ENCODE measurements at places on chromosomes 5 and 9.
A peak's percentile ranks its signal among the peaks of the same experiment; 100 is the strongest.

- peak; percentile 87 for DNase-seq
Observed at GRCh38 chr5:80184235-80185023, 71.4 kb downstream of the SERINC5 start.

DNA sequence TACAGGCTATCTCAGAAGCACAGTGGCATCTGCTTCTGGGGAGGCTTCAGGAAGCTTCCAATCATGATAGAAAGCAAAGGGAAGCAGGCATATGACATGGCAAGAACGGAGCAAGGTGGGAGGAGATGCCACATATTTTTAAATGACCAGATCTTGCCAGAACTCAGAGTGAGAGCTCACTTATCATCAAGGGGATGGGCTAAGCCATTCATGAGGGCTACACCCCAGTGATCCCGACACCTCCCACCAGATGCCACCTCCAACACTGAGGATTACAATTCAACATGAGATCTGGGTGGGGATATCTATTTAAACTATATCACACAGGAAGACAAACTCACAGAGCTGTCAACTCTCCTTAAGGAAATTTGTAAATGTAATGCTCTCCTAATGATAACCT lies 258.8 kb downstream of the SPOCK1 start:
- no peak for DNase-seq

DNA sequence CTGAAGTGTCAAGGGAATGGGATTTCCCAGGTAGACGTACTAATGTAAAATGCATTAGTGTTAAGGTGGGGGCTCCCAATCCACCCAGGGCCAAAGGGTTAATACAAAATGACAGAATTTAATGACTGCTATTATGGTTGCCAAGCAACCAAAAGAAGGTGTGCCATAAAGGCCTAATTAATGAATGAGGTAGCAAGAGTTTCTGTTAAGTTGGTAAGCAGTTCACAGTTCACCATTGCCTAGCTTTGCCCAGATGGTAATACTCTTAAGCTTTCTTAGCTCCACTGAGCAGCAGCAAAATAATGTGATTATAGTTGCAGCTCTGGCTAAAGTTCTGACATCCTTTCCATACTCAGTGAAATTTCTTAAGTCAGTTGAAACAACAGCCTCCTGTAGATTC lies 211.7 kb downstream of the DENND1A start:
- no peak for DNase-seq

DNA sequence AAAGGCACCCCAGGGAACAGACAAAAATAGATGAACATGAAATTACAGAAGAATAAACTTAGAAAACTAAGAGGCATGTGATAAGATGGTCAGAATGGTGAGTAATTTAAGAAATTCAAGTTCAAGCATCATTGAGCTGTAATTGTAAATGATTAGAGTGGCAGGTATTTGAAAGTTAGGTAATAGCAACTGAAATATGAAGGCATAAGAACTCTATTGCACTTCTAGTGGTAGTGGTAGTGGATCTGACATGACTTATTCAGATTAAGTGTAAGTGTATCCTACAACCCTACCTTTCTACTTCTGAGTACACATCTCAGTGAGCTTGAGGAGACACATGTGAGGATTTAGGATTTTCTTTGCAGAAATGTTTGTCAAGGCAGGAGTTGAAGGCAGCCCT lies 192.9 kb upstream of the RIOK2 start:
- no peak for DNase-seq

- DNase-seq: peak; percentile 97
Observed at GRCh38 chr5:163437309-163438182, at the start of gene CCNG1. Gene CCNG1 (plus strand): TSS chr5:163437595. CDS start chr5:163439257, 1,662 bp downstream.

All from Caco-2 (cell line).